ENCODE measurements at places on chromosomes 6 and 20.

GRCh38 chr20:1119128-1119505, 715 bp downstream of the PSMF1 start:
- no peak for DNase-seq

- no peak for DNase-seq
These were observed 21.8 kb downstream of the NPEPL1 start for GRCh38 chr20:58714340-58714922.

DNA sequence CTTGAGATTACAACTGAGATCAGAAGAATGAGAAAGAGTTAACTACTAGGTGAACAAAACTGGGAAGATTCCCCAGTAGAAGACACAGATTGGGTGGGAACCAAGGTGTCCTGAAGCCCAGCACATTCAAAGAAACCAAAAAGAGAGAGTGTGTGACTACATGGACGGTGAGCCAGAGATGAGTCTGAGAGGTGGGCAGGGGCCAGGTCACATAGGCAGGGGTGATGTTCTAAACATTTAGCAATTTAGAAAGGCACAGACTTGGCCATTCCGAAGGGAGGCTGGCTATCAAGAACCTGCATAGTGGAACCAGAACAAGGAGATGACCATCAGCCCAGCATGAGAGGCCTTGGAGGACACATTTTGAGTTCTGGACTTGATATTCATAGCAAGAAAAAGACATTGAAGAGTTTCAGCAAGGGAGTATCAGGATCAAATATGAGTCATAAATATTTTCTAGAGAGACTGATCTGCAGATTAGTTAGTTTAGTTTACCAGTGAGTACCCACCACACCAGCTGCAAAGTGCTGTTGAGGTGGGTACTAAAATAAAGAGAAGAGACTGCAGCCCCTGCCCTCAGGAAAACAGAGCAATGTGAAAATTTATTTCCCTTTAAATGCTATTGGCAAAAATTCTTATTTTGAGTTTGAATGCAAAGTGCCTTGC, 340.5 kb upstream of the PRDM1 start:
- DNase-seq, result no peak

GRCh38 chr6:111687652-111688051, 82.0 kb upstream of the TRAF3IP2 start:
- DNase-seq, result no peak

GRCh38 chr6:125183391-125183790, 29.8 kb downstream of the TPD52L1 start:
- peak; percentile 43 for DNase-seq

DNA sequence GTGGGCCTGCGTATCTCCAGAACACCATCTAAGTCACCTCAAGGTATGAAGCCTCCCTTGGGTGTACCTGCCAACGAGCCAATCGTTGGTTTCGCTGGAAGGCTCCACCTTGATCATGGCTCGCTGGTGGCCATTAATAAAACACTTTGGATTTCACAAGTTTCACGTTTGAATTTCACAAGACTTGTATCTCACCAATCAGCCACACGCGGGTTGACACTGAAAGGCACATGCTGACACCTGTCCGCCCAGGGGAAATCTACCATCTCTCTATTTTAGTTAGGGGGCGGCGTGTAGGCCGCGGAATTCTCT, 586 bp upstream of the HMGA1 start:
- no peak for DNase-seq

GRCh38 chr6:136113736-136114173, 136.4 kb downstream of the MTFR2 start:
- DNase-seq, result peak; percentile 83

DNA sequence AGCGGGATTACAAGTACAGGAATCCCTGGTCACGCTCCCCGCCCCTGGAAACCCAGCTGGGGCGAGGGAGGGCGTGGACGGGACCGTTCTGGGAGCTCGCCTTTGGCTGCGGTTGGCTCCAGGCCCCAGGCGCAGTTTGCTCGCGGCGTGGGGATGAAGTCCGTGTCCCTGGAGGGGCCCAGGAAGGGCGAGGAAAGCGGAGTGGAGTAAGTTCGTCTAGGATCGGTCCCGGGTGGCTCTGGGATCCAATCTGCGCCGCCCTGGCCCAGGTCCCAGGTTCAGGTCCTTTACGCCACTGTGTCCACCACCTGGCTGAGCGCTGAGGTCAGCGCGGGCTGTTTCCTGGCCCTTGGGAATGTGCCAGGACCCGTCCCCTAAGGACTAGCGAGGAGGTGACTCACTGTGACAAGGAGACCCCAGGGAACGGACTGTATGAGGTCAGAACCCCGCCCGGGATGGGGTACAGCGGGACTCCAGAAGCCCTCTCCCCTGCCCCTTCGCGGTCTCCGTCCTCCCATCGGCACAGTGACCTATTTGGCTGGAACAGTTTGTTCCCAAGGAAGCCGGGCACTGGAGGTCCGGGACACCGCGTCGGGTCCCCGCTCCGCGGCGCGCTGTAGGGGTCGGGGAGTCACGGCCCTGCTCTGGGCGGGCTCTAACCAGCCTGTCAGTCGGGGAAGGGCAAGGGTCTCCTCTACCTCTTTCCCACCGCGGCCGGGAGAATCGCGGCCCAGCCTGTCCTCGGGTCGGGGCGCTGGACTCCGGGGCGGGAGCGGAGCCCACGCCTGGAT, 724 bp downstream of the CDKN1A start:
- peak; percentile 51 for DNase-seq

DNA sequence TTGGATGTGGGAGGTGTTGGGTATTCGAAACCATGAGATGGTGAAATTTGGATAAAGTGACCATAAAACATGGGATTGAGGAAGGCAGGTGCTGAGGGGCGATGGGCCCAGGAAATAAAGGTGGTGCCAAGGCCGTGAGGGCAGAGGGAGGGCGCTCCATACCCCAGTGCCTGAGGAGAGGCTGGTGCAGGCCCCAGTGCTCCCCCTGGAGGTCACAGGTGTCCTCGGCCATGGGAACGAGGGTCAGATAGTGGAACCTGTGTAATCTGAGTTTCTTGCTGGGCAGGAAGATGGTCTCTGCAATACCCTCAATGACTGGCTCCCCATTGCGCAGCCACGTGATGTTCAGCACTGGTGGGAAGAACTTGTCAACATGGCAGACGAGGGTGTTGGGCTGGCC, 16.2 kb downstream of the HLA-DPB1 start:
- no peak for DNase-seq

- DNase-seq, result peak; percentile 74
These were observed 161.3 kb downstream of the SOX4 start for GRCh38 chr6:21754891-21755290.

DNA sequence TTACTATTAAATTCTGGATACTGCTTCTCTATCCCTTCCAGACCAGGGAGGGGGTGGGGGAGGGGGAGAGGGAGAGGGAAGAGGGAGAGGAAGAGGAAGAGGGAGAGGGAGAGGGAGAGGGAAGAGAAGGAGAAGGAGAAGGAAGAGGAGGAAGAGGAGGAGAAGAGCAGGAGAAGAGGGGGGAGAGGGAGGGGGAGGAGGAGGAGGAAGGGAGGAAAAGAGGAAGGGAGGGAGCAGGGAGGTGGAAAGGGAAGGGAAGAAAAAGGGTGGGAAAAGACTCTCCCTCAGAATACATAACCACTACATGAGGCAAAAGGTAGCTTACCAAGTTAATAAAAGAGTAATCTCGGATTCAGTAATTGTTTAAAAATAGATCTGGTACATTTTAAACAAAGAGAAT, 46.0 kb downstream of the FAM184A start:
- DNase-seq, result no peak

DNA sequence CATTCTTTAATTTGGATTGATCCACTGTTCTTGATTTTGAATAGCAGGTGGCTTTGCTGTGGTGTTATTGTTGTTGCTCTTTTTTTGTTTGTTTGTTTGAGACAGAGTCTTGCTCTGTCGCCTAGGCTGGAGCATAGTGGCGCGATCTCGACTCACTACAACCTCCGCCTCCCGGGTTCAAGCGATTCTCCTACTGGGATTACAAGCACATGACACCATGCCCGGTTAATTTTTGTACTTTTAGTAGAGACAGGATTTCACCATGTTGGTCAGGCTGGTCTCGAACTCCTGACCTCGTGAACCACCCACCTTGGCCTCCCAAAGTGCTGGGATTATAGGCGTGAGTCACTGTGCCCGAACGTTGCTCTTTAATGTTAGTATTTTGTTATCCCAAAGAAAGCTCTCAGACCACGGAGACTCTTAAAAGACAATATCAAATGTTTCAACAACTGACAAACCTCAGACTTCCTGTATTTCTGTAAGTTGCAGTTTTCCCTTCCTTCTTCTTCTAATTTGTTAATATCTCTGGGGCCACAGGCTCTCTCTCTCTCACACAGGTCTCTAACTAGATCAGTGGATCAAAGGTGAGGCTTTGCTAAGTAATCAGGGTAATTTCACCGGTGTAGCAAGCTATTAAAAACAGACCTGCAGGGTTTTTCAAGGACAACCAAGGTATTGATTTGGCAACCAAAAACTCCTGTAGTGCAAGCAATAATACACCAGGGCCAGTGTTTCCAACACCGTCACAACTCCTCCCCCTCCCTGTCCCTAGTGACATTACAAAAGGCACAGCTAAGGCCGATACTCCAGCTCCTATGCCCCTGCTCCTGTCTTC, 48.8 kb upstream of the ZNF217 start:
- peak; percentile 76 for DNase-seq

DNA sequence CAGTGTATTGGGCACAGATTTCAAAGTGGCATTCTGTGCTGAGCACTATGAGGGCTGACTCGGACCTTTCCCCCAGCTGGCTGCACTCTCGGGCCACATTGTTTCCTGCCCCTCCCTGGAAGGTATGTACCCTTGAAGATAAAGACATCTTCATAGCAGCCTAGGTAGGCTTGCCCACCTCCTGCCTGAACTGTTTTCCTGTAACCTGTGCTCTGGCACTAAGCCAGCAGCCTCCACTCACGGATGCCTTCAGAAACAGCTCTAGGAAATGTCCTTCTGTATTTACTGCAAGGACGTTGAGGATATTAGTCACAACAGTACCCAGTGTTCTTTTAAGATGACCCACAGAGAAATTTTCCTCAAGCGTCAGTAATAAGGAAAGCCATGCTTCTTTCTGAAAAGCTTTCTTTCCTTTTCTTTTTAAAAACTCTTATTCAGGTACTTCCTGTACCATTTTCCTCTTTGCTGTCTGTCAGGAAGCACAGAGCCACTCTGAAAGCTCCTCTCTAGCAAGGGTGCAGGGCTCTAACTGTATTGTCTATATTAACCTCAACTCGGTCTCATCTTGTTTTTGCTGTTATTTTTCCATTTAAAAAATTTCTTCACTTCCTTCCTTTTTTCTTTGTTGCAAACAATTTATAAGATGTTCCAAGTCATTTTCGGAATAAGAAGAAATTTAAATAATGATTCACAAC, 43.5 kb downstream of the TTI1 start:
- peak; percentile 22 for DNase-seq

DNA sequence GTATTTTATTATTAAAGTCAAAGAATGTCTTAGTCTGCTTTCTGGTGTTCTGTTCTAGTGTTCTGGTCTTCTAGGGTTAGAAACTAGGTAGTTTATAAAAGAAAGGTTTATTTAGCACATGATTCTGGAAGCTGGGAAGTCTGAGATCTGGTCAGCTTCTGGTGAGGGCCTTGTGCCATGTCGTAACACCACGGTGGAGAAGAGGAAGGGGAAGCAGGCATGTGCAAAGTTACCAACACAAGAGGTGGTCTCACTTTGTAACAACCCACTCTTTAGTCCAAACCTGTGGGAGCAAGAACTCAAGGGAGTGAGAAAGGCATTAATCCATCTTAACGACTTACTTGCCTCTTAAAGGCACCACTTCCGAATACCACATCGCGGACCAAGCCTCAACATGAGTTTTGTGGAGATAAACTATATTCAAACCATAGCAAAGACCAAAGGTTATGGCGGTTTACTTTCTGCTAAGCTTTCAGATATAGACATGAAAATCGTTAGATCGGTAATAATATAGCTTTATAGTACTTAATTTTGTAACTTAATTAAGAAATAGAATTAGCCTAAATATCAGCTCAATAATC, 99.4 kb downstream of the NCOA3 start:
- DNase-seq, result no peak

GRCh38 chr6:2164481-2164880, 80.9 kb downstream of the GMDS start:
- DNase-seq, result no peak

DNA sequence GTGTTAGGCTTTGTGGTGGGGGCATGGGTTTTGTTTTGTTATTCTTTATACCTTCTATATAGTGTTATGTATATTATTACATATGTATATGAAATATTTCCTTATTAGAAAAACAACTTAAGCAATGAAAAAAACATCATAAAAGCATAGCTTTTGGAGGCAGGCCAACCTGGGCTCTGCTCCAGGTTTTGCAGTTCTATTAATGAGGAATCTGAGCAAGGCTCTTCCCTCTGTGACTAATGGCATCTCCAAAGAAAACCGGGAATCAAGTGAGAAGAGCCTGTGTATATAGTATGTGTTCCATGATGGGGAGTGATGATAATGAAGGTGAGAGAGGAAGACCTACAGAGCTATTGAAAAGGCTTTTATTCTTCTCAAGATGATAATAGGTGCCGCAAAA, 291.1 kb downstream of the CLIC5 start:
- peak; percentile 80 for DNase-seq

GRCh38 chr6:34248727-34249468, at the start of gene SMIM29:
Gene SMIM29 (minus strand): TSS chr6:34249006. CDS start chr6:34247791, 1,215 bp downstream.
- DNase-seq, result peak; percentile 96

GRCh38 chr6:161233986-161234661, 39.7 kb downstream of the AGPAT4 start:
- peak; percentile 93 for DNase-seq

- peak; percentile 63 for DNase-seq
These were observed 35.3 kb upstream of the CCND3 start for GRCh38 chr6:41976794-41977484.

All from astrocyte of the spinal cord (primary cell).